ENCODE measurements at places on chromosomes 6 and 20. TPM values are rescaled to one million over a fixed set of nuclear protein-coding genes. Genes with fewer than 3 reads are reported as not detected.
A peak's percentile ranks its signal among the peaks of the same experiment; 100 is the strongest.

The TOX2 gene
- 1.7 TPM for total RNA-seq

- H3K36me3 ChIP-seq: no peaks in the 10 kb centered on the region
- no peak overlapping the region for H3K27ac ChIP-seq
- no peak for DNase-seq
- no peaks in the 10 kb centered on the region for H3K27me3 ChIP-seq
- H3K4me3 ChIP-seq: no peak overlapping the region
These were observed 6.4 kb upstream of the SLC22A7 start for GRCh38 chr6:43291708-43292107.

- H3K27me3 ChIP-seq: no peaks in the 10 kb centered on the region
- H3K4me3 ChIP-seq: no peak overlapping the region
- no peak for DNase-seq
- peaks cover 33% of the 10 kb centered on the region for H3K4me1 ChIP-seq
- H3K27ac ChIP-seq: no peak overlapping the region
- no peaks in the 10 kb centered on the region for H3K36me3 ChIP-seq
These were observed 351.2 kb downstream of the CDC5L start for GRCh38 chr6:44738601-44739146.

GRCh38 chr6:167691533-167692312 lies 135.0 kb upstream of the AFDN start:
- DNase-seq: peak; percentile 17
- H3K4me3 ChIP-seq: no peak overlapping the region
- no peak overlapping the region for H3K27ac ChIP-seq
- no peaks in the 10 kb centered on the region for H3K36me3 ChIP-seq
- no peaks in the 10 kb centered on the region for H3K27me3 ChIP-seq
